Stimulated activated CD4-positive, alpha-beta T cell treated with anti-CD3 and anti-CD28 coated beads, Interleukin-2, amount 100 ng/mL, for 24 hours (primary cell): ENCODE measurements at places on chromosomes 1 and 21.

DNA sequence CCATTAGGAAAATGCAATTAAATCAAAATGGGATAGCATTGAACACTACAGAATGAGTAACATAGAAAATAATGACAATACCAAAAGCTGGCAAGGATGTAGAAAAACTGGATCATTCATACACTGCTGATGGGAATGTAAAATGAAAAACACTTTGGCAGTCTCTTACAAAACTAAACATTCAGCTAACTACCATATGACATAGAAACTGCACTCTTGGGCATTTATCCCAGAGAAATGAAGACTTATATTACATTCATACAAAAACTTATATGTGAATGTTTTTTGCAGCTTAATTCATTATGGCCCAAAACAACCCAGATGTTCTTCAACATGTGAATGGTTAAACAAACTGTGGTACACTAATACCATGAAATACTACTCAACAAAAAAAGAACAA, 66.4 kb downstream of the ANKRD13C start:
- DNase-seq, result no peak

GRCh38 chr1:37851782-37852210, 7.6 kb downstream of the MTF1 start:
- DNase-seq, result no peak

GRCh38 chr1:178417858-178418257, 78.9 kb downstream of the CLEC20A start:
- no peak for DNase-seq

DNA sequence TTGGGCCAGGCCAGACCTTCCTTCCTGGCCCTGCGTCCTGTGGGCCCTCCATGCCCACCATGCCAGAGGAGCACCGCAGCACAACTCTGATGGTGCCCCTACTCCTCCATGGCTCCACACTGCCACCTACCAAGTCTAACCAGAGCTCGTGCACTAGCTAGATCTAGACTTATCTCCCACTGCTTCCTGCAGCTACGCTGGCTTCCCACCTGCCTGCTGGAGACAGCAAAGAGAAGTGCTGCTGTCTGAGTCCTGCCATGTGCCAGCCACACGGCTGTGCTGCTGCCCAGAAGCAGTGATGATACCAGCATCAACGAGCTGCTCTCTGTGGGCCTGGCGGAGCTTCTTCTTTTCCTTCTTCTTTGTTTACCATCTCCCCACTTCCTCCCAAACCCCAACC, 4.5 kb downstream of the GUCA2B start:
- no peak for DNase-seq

GRCh38 chr1:17028662-17029188, 17.0 kb upstream of the ATP13A2 start:
- no peak for DNase-seq

DNA sequence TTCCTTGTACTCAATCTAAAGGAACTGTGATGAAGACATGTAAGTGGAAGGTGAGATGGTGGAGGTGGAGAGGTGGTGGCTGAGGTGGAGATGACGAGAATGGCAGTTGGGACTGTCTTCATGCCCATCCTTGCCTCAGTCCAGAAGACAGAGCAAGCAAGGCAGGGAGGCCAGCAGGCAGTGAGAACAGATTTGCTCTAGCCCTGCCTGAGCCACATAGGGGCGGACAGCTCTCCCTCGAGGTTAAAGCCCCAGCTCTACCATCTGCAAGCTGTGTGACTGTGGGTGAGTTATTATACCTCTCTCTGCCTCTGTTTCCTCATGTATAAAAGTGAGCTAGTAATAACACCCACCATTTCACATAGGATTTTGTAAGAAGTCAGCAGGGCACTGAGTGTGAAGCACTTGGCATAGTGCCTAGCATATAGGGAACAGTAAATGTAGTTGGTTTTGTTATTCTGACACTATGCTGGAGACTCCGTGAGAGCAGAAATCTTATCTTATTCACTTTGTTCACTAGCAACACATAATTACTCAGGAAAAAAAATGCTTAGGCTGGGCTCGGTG, 4.8 kb upstream of the FAM110D start:
- no peak for DNase-seq

DNA sequence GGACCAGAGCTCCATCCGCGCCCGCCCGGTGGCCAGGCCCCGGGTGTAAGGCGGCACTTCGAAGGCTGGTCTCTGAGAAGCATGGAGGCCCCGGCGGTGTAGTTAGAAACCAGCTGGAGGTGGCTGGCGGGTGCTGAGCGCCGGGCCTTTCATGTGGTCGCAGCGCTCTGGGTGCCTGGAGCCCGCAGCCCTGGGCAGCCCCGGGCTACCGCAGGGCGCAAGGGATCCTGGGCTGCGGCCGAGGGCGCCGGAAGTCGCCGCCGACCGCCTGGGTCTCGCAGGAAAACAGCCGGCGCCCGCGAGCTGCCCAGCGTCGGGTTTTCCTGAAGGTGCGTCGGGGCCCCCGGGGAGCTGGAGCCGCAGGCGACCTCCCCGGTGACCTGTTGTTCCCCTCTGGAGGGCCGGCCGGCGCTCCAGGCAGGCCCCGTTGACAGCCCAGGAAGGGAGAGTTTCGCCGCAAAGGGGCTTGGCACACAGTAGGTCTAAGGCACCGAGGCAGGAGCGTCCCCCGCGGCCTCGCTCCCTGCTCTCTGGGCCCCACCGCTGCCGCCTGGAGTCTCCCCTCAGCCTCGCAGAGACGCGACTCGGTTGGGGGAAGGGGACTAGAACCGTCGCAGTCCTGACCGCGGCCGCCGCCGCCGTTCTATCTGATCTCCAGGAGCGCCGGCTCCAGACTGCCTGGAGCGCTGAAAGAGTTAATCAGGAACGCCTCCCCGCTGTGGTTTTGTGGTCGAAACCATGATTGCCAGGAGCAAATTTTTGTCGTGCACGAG, 2.7 kb downstream of the GRHL3 start:
- DNase-seq, result peak; percentile 85

- no peak for DNase-seq
Measured at GRCh38 chr21:45509566-45510465, 32.4 kb downstream of the SLC19A1 start.

DNA sequence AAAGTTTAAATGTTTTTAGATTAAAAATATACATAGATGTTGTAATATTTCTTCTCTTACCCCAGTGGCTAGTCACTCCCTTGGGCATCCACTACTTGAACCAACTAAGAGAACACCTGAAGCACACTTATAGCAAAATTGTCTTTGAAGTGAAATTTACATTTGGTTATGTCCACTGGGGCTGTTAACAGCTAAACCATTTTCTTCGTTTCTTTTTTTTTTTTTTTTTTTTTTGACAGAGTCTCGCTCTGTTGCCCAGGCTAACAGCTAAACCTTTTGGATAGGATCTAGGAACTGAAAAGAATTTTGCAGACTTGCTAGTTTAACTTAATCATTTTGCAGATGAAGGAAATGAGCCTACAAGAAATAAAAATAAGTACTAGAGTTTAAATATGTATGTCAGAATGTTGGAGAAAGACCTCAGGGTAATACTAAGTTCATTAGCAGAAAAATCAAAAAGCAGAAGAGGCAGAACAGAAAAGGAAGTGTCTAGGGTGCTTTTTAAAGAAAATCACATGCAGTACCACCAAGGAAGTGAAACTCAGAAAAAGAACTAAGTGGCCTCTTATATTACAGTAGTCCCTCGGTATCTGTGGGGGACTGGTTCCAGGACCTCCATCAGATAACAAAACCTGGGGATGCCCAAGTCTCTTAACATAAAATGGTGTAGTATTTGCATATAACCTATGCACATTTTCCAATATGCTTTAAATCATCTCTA, 11.8 kb downstream of the DRAM2 start:
- DNase-seq, result no peak
